ENCODE measurements at places on chromosomes 3 and 15.

DNA sequence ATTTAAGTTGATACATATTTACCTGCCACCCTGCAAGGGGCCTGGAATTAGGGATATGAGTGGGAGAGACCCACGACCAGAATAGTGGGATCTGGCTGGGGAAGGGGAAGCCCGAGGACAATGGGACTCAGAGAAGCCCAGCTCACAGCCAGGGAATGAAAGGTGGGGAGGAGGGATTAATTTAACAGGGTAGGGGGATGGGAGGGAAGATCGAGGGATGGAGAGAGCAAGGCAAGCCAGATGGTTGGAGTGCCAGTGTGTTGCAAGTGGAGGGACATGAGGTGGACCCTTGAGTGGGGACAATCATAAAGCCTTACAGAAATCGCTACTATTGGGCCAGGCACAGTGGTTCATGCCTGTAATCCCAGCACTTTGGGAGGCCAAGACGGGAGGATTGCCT is 4.4 kb upstream of the GNAI2 start:
- DNase-seq: no peak

DNA sequence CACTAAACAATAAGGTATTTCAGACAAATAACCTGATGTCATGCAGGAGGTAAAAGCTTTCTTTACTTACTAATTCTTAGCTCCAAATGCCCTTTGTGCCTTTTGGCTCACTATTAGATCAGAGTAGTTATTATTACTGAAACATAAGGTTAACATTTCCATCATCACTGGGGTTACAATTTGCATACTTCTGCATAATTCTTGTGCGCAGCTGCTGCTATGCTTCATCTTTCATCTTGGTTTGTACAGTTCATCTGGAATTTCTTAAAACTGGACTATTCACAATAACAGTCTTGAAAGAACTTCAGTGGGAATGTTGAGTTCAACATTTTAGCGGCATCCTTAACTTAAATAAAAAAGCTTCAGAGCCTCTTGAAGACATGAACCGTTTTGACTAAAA is 383.2 kb upstream of the ADAMTS9 start:
- no peak for DNase-seq

- no peak for DNase-seq
Measured at GRCh38 chr15:66932634-66933024, 132.8 kb upstream of the SMAD3 start.

GRCh38 chr3:125967156-125967555 is 1.8 kb upstream of the ROPN1B start:
- DNase-seq: no peak

- DNase-seq: no peak
Measured at GRCh38 chr3:187610981-187611511, 59.1 kb downstream of the SST start.

- DNase-seq: no peak
Measured at GRCh38 chr15:62107571-62108121, 40.9 kb downstream of the C2CD4A start.

DNA sequence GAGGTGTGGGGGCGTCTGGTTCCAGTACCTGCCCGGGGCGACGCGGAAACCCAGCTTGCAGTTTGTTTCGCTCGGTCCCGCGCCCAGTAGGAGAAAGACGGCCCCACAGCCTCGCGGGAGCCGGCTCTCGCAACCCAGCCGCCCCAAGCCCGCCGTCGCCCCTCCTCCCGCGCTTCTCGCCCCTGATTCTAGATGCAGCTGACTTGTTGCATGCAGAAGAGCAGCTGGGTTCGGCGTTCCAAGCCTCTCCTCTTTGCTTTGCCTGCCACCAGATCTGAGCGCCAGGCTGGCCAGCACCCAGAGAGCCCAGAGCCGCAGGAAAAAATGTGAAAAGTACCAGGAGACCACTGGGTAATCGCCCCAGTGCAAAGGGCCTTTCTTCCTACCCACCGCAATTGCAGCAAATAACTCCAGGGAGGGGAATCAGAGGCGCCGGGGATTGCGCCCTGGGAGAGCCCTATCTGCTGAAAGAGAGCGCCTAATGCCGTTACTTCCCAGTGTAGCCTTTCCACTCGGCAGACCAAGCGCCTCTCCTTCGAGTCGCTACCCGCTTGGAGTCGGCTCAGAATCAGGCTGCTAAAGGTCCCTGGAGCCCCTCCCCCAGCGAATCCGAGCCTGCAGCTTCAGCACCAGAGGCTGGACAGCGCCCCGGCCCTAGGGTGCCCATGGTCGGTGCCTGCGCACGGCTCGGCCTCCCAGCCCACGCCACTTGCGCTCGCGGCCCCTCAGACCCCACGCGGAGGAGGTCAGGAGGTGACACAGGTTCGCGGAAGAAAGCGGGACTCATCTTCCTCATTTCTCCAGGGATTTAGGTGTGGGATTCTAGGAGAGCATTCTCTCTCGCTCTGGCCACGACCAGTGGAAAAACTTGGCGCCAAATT is 15.7 kb upstream of the AEN start:
- DNase-seq: peak; percentile 26

GRCh38 chr3:189673535-189673934 is 42.3 kb downstream of the TP63 start:
- no peak for DNase-seq
